ENCODE measurements at places on chromosomes 7 and 10.
A peak's percentile ranks its signal among the peaks of the same experiment; 100 is the strongest.

DNA sequence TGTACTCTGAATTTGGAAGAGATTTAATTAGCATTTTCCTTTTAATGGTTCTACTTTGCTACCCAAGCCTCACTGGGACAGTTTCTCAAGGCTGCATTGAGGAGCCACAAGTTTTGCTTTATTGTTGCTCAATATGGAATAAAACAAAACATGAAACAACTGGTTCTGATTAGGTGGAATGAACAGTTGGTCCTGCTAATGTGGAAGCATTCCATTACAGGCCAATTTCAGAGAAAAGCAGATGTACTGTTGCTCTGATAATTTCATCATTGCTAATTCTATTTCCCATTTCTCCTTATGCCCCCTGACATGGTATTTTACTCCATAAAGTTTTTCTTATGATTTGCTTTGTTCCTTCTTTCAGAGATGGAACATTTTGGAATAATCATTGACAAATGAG is 66.0 kb upstream of the PAPSS2 start:
- no peak for DNase-seq

GRCh38 chr10:83612746-83613145 is 526.6 kb upstream of the GHITM start:
- DNase-seq: no peak

GRCh38 chr10:77405771-77406241 is 231.8 kb downstream of the KCNMA1 start:
- no peak for DNase-seq

- no peak for DNase-seq
Observed at GRCh38 chr7:149753375-149754233, 19.8 kb downstream of the ZNF467 start.

DNA sequence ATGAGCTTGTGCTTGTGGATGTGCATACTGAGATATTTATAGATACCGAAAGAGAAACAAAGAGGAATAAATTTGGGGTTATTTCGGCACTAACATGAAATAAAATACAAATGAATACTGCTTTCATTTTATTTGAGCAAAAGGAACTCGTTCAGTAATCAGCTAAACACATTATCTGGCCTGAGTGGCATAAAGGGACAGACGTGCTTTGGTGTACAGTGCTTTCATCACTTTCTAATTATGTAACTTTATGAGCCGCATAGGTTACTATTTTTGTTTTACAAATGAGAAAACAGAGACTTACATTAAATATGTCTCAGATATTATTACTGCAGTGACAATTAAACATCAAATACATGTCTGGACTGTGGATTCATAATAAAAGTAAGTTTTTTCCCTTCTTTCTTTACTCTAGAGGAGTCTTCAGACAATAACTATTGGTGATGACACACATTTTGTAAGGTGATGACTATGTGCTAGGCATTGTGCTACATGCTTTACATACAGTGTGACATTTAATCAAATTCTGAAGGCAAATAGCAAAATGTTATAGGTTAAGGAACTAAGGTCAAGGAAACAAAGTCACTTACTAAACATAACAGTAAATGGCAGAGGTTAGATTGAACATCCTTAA is 503.3 kb downstream of the SORCS1 start:
- no peak for DNase-seq

DNA sequence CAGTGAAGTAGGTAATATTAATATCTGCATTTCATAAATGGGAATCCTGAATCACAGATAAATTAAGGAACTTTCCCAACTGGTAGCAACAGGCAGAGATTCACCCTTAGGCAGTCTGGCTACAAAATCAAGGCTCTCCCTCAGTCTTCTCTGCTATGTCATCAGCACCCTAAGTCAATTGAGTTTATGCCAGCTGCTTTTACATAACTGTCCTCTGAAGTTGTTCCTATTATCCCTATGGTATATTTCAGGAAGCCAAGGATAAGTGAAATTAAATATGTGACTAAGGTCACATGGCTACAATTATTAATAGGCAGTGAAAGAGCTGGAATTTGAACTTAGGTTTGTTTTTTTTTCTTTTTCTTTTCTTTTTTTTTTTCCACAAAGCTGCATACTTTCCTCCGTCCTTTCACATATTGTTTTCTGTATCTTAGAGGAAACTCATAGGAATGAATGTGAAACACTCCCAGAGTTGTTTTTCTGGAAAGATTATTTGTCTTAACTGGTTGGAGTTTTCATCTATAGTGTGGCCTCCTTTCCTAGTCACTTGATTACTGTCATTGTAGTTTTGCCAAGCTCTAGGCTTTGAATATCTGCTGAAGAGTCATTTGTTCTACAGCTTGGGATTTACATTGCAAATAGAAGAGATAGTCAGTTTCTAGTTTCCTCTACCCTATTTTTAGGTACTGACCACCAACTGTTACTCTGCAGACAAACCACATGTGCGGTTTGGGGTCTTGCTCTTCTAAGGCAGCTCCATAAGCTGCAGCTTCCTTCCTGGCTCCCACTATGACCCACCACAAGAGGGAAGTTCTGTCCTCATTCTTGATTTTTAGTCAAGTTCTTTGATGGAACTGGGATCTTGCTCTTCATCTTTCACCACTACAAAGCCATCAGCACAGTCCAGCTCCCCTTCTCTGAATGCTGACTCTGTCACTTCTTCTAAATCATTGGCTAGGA is 338.0 kb upstream of the KIAA1217 start:
- no peak for DNase-seq

DNA sequence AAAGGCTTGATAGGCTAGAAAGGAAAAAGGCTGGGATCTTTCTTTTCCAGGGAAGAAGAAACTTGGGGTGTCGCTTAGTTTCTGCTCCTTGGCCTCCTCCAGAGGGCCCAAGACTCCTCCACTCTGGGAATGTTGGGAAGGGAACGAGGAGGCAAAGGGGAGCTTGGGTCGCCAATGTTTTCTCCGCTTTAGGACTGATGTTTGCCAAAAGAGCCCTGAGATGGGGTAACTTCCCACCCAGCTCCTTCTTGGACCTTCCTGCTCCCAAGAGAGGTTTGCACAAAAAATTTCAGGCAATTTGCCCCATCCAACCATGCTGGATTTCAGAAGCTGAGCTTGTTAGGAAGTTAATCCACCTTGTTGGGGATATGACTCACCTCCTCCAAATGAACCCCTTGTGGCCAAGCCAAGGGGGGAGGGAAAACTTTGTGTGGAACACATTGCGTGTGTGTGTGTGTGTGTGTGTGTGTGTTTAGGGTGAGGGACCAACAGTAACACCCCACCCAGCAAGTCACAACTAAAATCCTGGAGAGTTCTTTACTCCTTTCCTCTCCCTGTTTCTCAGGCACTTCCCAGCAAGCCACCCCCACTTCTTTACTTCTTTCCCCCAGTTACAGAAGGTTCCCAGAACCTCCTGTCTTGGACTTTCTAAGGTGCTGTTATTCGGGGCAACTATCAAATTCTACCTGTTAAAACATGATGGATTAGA is 8.7 kb upstream of the HOXA2 start:
- no peak for DNase-seq

- no peak for DNase-seq
Observed at GRCh38 chr7:36851382-36851781, 127.1 kb upstream of the AOAH start.

GRCh38 chr10:109668154-109668665 is 255.1 kb downstream of the XPNPEP1 start:
- no peak for DNase-seq

DNA sequence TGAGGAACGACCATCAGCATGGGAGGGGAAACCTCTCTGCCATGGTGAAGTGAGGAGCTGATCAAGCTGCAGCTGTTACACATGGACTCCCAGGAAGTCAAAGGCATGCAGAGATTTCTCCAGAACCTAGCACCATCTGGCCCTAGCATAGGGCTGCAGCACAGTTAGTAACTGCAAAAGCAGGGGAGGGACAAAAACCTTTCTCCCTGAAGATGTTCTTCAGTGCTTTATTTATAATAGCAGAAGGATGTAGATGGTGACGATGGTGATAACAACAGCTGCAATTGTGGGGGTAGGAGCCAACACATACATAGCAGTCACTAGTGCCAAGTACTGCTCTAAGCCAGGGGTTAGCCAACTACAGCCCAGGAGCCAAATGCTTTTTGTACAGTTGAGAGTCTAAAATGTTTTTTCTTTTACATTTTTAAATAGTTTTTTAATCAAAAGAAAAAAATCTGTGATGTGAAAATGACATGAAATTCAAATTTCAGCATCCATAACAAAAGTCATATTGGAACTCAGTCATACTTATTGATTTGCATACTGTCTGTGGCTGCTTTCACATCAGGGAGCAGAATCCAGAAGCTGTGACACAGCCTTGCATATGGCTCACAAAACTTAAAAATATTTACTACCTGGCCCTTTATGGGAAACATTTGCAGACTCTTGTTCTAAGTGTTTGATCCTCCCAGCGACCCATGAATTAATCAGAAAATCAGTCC is 299.5 kb downstream of the ELMO1 start:
- DNase-seq: no peak

DNA sequence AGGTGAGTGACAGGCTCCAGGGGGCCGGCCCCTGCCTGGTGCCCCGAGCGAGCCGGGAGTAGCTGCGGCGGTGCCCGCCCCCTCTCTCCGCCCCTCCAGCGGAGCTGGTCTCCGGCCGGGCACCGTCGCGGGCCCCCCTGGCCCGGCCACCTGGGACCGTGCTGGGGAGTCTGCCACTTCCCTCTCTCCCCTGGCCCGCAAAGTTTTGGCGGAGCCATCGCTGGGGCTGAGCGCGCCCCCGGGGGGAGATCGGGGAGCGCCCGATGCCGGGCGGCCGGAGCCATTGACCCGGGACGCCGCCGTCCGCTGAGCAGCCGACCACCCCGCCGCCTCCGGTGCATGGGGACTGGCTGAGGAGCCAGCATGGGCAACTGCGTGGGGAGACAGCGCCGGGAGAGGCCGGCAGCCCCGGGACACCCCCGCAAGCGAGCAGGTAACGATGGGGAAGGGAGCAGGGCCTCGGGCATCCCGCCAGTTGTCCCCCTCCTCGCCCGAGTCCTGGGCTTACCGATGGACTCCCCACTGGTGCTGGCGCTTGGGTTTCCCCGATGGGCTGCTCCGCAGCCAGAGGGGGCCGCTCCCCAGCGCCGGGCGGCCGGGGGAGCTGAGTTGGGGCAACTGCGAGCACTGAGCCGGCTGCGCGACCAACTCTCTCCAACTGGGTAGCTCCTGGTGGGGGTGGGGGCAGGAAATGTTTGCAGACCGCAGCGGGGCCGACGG is at the start of gene UBTD1:
Gene UBTD1, plus strand, starts transcription at position 84 of the 720 bp plus-strand sequence. Its CDS starts 280 bp downstream, at position 364.
- no peak for DNase-seq

- DNase-seq: no peak
Observed at GRCh38 chr7:39811161-39811614, 138.9 kb upstream of the CDK13 start.

- DNase-seq: no peak
Observed at GRCh38 chr7:22357311-22358175, 589 bp upstream of the RAPGEF5 start.

- no peak for DNase-seq
Observed at GRCh38 chr10:68595513-68595912, 35.4 kb downstream of the TET1 start.

- DNase-seq: peak; percentile 87
Observed at GRCh38 chr7:101688183-101688831, 59.2 kb upstream of the MYL10 start.

DNA sequence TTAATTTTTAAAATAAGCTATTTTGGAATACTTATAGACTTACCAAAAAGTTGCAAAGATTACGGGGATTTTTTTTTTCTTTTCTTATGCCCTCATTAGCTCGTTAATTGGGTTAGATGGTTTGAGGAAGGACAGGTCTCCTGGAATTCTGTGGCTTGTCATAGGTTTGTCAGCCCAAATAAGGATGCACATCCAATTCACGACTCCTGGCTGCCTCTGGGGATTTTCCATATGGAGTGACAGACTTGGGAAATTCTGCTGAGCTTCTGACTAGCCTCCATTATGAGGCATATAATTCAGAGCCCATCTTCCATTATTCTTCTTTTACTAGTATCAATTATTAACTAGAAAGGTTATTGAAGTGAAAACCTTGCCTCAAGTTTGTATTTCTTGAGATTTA is 102.1 kb downstream of the AUTS2 start:
- DNase-seq: no peak

DNA sequence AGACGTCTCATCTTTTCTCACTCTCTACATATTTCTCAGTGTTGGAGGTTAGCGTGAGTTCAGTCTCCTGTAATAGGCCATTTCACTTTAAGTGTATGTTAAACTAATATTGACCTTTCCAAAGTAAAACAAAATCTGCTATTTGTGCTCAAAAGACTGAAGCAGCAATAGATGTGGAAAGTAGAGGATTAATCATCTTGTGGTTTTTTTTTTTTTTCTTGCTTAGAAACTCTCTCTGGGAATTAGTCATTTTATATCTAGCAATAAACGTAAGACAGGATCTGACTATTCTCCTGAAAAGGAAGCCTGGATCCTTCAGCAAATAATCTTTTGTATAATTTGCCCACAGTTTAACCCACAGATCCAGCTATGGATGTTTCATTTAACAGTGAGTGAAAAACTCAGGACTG is 81.7 kb downstream of the NRP1 start:
- DNase-seq: no peak

DNA sequence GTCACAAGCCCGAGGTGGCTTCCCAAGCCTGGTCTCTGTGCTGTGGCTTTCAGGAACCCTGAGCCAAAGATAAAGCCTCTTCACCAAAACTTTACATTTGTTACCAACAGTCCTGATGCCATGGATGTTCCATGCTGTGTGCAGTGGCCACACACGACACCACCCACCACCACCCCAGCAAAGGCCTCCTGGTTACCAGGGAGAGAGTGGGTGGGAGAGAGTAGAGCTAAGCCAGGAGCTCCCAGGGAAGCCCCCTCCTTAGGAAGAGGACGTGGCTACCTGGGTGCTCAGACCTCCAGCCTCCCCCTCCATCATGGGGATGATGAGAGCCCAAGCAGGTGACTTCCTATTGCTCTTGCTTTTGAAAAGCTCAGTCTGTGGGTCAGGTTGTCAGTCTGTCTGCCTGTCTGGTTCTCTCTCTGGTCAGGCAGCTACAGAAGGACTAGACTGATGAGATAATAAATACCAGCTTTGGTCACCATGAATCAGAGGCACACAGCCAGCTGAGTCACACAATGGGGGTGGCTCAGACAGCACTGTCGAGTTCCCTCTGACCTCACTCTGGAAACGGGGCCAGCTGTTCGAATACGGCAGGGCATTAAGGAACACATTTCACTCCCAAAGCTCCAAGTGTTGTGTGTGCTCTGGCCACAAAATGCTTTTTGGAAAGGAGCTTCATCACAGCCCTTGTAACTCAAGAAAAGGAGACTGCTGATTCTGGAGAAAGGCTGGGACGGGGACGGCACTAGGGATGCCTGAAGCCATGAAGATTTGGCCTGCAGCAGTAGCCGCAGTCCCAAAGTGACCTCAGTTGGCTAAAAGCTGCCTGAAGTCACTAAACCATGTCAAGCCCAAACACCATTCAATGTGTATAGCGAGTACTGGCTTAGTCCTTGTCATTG is 166.0 kb downstream of the FANK1 start:
- DNase-seq: no peak

GRCh38 chr7:103293526-103293925 is 3.7 kb upstream of the PMPCB start:
- no peak for DNase-seq

All from activated CD4-positive, CD25-positive, alpha-beta regulatory T cell treated with anti-CD3 and anti-CD28 coated beads, Interleukin-2, amount 50 U/mL, for 72 hours (primary cell).